ENCODE measurements at places on chromosomes 6 and 20.

DNA sequence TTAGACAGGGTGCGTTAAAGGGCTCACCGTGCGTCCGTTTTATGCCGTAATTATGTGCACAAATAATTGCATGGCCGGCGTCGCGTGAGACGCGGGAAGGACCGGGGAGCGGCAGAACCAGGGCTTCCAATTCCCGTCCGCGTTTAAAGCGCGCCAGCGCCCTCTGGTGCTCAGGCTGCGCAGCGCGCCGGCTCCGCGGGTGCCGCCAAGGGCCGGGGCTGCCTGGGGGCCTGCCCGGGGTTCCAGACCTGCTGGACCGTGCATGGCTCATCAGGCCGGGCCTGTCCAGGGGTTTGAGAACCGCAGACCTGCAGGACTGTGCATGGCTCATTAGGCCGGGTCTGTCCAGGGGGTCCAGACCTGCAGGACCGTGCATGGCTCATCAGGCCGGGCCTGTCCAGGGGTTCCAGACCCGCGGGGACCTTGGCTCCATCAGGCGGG, 369.0 kb downstream of the THBS2 start:
- DNase-seq = peak; percentile 90

GRCh38 chr20:15742087-15742486, 831.2 kb downstream of the KIF16B start:
- DNase-seq = no peak

DNA sequence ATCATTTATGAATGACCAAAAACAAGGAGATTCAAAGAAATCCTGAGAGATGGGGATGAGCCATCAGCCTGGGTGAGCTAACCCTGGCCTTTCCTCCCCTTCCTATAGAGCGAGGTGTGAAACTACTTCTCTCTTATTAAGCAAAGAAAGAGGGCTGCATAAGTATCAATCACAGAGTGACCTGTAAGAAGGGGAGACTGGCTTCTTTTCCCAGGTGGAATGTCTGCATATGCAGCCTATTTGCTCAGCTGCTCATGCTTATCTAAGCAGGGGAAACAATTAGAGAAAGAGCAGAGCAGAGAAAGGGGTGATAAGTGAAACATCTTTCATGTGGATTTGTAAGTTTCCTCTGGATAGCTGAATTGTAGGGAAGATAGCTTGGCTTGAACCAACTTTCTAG, 160.0 kb downstream of the PKHD1 start:
- no peak for DNase-seq

- DNase-seq = no peak
These were observed 87.8 kb upstream of the ASCC3 start for GRCh38 chr6:100968949-100969348.

GRCh38 chr20:45817376-45818194, 5.1 kb downstream of the UBE2C start:
- DNase-seq = no peak

- DNase-seq = no peak
These were observed 152.9 kb downstream of the JARID2 start for GRCh38 chr6:15398633-15399275.

- no peak for DNase-seq
These were observed 13.9 kb upstream of the CDYL start for GRCh38 chr6:4762294-4762693.

- no peak for DNase-seq
These were observed 651.0 kb upstream of the SLC35B3 start for GRCh38 chr6:9086331-9086730.

- DNase-seq = no peak
These were observed 6.4 kb upstream of the CST2 start for GRCh38 chr20:23832775-23833513.

DNA sequence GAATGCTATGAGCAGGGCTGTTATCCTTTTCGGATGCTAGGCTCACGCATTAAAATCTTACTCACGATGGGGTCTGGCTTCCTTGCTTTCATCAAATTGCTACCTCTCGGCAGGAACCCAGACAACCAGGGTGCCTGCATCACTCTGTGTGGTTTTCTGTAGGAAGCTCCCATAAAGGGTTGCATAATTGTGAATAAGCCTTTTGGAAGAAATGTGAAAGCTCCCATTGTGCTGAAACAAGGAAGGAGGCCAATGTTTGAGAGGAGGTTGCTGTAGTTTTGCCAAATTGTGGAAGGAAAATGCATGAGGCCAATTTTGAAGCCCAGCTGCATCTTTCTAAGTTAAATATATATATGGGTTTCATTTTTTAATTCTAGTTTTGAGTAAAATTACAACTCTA, 615.5 kb downstream of the C6orf118 start:
- no peak for DNase-seq

GRCh38 chr20:54950304-54950703, 474.9 kb downstream of the DOK5 start:
- DNase-seq = no peak

All from T47D (cell line).